HEK293T (cell line): ENCODE measurements at places on chromosomes 16 and 17.

DNA sequence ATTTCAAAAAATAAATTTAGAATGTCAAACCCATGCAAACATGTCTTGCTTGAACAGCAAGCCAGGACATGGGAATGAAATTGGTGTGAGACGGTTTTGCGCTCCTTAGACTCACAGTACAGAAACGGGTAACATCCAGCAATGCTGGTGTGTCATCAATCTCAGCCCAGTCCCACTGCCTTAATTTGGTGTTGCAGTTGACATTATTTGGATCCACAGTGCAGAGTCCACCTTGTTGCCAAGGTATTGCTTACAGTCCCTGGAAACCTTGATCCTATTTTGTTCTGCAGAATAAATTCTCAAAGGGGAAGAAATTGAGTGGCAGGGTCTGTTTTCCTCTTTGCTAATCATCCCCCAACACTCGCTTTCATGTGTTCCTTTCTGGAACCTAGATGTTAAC is 311.6 kb upstream of the MON1B start:
- no peak for DNase-seq

- DNase-seq: no peak
Measured at GRCh38 chr17:4920351-4921048, 11.6 kb upstream of the GP1BA start.

DNA sequence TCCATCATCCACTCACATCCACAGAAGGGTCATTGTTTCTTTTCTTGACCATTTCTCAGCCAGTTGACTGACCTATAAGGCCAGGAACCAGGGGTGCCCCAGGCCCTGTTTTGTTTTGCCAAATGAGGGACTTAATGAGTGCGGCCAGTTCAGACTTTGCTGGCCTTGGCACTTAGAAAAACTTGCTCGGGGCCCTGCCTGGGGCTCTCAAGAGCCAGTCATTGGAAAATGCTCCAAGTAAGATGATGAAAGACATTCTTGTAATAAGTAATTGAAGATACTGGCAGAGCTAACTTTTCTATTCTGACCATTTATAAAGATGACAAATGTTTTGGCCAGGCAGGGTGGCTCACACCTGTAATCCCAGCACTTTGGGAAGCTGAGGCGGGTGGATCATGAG is 29.0 kb upstream of the CLEC18B start:
- DNase-seq: no peak

GRCh38 chr16:720990-721764 is at the start of gene ANTKMT:
Gene ANTKMT, plus strand, starts transcription at chr16:721146. Its CDS starts 129 bp downstream, at chr16:721275.
- DNase-seq: peak; percentile 89

GRCh38 chr17:6660101-6660500 is 8.5 kb downstream of the C17orf100 start:
- DNase-seq: no peak

- peak; percentile 43 for DNase-seq
Measured at GRCh38 chr17:16215002-16215272, 397 bp downstream of the NCOR1 start.

DNA sequence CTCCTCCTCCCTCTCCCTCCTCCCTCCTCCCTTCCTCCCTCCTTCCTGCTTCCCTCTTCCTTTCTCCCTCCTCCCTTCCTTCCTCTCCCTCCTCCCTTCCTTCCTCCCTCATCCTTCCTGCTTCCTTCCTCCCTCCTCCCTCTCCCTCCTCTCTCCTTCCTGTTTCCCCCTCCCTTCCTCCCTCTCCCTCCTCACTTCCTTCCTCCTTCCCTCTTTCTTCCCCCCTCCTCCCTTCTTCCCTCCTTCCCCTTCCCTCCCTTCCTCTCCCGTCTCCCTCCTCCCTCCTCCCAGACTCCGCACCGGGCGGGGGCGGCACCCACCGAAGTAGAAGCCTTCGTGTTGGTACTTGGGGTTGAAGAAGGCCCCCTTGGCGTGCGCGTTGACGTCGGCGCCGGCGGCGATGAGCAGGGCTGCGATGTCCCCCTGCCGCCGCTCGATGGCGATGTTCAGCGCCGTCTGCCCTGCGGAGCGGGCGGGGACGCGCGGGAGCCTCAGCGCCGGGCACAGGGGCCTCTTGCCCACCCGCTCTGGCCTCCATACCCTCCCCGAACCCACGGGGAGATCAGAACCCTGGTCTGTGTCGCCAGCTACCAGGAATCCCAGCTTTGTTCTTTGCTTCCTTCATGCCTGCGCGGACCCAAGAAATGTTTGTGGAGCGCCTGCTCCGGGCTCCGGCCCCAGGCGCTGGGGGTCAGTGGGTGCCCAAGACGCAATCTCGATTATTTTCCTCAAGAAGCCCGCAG is 22.2 kb downstream of the TRPV3 start:
- DNase-seq: peak; percentile 71

DNA sequence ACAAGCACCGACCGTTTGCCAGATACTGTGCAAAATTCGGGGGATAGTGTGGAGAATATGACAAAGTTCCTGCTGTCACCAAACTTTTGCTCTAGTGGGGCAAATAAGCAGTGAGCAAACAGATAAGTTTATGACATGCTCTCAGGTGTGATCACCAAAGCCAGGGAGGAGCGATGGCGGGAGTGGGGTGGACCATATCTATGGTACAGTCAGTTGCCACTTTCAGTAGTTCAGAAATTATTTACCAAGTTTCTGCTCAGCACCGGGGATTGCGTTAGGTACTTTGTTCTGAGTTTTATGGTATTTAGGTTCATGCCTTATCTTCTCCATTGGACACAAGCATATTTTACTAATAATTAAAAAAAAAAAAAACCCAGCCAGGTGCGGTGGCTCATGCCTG is 11.9 kb downstream of the MSI2 start:
- no peak for DNase-seq
